ENCODE measurements at places on chromosomes 1 and 21. TPM values are rescaled to one million over a fixed set of nuclear protein-coding genes. Genes with fewer than 3 reads are reported as not detected.

Gene AIRE
- total RNA-seq, result not detected

Gene UBR4
- total RNA-seq, result 96.5 TPM

Gene SAMSN1
- not detected for total RNA-seq

Gene LRRC38
- 0.06 TPM for total RNA-seq

Gene ALX3
- total RNA-seq, result not detected

Gene HENMT1
- 5.3 TPM for total RNA-seq

Gene TTC24
- not detected for total RNA-seq

Gene NKAIN1
- total RNA-seq, result 1.1 TPM

Gene LCE6A
- total RNA-seq, result not detected

Gene KRTAP11-1
- total RNA-seq, result not detected

Gene OR2G6
- not detected for total RNA-seq

Gene SEC22B
- 7.0 TPM for total RNA-seq

Gene ANGPTL3
- total RNA-seq, result not detected

Gene GNAT2
- 0.17 TPM for total RNA-seq

Gene ADAMTS1
- total RNA-seq, result 0.05 TPM

Gene KRTAP13-2
- total RNA-seq, result not detected

Gene C4BPA
- 0.52 TPM for total RNA-seq

Gene PAQR6
- total RNA-seq, result 5.1 TPM

Gene C1orf87
- total RNA-seq, result not detected

Gene LCE1E
- not detected for total RNA-seq

Gene ZSWIM5
- total RNA-seq, result 0.46 TPM

Gene CRP
- not detected for total RNA-seq

Gene CELA3A
- total RNA-seq, result not detected

Gene NUDT4B
- total RNA-seq, result 1.6 TPM

Gene CCDC185
- not detected for total RNA-seq

Gene CLDN14
- total RNA-seq, result not detected

Gene SFN
- 710 TPM for total RNA-seq
